Occipital lobe (tissue), 3 donors: ENCODE measurements at places on chromosomes 2 and 18.

- DNase-seq: no peak
Observed at GRCh38 chr2:230906471-230907230, 18.4 kb downstream of the GPR55 start.

- DNase-seq: no peak
Observed at GRCh38 chr2:14451312-14451711, 181.2 kb upstream of the LRATD1 start.

DNA sequence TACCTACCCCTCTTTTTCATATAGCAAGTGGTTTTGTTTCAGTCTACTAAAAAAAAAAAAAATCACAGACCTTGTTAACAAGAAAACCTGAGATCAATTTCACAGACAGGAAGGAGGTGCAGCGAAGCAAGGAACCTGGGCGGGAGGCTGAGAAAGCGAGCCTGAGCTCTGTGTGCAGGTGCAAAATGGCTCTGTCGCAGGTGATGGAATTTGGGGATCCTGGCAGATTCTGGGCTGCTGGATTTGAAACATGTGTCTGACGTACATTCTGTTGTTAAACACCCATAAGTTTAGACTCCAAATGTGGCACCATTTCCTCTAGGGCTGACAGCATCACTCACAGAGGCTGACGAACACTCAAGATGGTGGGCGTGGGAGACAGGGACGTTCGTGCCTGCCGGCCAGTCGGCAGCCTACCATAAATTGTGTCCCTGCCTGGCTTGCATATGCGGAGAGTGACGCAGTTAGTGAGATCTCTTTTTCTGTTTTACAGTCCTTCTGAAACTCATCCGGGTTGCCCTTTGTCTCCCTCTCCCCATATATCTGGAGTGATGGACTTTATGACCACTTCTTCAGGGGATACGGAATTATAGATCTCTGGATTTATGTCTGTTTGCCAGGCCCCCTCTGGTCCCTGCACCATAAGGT is 8.8 kb upstream of the DDX1 start:
- DNase-seq: no peak

DNA sequence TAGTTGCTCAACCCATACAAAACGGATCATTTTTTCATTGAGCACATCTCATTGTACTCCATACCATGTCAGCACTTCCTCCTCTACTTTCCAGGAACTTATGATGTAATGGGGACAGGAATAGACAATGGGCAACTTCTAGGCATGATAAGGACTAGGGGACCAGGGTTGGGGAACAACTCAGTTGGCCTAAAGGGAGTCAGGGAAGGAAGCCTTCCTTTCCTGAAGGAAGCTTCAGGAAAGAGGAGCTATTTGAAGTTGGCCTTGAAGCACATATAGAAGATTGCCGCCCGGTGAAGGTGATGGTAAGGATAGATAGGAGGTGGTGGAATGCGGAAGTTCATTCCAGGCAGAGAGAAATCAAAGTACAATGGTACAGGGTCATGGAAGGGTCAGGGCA is 283.9 kb downstream of the SLC8A1 start:
- no peak for DNase-seq

GRCh38 chr2:102603904-102604303 is 15.4 kb upstream of the SLC9A2 start:
- DNase-seq: no peak

DNA sequence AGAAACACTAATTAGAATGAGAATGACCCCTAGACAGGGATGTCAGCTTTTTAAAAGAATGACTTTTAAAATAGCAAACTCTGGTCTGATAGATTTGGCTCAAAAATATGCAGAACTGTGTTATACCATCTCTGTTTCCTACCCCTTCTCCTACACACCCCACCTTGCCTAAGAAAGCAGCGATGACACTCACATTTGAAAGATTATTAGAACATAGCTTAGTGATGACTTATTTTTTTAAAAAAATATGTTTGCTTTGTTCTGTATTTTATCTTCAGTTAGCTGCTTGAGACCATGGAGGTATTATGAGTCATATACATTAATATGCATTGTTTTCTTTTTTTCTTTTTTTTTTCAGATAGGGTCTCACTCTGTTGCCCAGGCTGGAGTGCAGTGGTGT is 176.7 kb upstream of the TPO start:
- no peak for DNase-seq

- DNase-seq: no peak
Observed at GRCh38 chr2:73110168-73111072, 2.3 kb downstream of the RAB11FIP5 start.

DNA sequence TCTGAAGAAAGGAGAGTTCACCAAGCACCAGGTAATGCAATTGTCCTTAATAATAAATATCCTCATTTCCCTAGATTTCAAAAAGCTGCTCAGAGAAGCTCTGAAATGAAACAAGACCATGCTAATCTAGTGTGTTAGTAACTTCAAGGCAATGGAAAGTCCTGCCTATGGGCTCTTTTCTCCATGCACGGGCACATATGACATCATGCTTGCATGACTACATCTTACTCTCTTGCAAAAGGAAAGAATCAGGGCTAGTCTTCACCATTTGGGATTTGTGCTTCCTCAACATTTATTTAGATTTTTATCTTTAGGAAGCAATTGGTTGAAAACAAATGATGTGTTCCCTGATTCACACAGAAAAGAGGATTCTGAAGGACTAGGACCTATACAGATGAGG is 204.0 kb upstream of the POU3F3 start:
- no peak for DNase-seq

DNA sequence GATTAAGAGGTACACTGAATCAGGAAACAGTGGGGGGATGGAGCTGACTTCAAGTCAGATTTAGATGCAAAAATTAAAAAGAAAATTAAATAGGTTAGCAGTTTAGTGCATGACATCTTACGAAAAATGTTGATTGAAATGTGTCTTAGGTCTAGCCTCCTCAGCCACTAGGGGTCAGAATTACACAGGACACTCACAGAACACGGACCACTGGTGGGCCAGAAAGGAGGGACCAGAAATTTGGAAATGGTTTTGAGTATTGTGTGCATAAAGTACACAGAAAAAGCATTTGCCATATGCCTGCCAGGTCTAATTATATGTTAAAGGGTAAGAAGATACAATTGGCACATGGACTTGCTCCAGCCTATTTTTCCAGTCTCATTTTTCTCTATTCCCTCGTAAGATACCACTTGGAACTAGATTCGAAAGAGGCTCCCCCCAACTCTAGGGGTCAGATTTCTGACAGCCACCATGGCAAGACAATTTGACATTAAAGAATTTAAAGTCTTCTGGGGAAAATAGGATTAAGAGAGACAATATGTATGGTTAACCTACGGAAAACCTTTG is 550.2 kb upstream of the SETBP1 start:
- DNase-seq: no peak

- no peak for DNase-seq
Observed at GRCh38 chr2:84953535-84953934, 17.4 kb upstream of the KCMF1 start.

DNA sequence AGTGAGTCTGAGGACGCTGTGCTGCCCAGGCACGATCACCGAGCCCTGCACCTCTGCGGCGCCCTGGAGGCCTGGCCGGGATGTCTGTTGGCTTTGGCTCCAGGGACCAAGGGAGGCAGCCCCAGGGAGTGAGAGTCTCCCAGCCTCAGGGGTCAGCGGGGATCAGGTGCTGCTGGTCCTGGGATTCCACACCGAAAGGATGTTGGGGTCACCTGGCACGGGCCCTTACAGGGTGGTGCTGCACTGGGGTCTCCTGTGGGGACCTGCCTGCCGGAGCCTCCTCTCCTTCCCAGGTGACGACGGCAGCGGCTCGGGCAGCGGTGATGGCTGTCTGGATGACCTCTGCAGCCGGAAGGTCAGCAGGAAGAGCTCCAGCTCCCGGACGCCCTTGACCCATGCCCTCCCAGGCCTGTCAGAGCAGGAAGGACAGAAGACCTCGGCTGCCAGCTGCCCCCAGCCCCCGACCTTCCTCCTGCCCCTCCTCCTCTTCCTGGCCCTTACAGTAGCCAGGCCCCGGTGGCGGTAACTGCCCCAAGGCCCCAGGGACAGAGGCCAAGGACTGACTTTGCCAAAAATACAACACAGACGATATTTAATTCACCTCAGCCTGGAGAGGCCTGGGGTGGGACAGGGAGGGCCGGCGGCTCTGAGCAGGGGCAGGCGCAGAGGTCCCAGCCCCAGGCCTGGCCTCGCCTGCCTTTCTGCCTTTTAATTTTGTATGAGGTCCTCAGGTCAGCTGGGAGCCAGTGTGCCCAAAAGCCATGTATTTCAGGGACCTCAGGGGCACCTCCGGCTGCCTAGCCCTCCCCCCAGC is 30.5 kb downstream of the GPC1 start:
- DNase-seq: no peak

GRCh38 chr2:57434972-57435371 is 611.6 kb upstream of the VRK2 start:
- no peak for DNase-seq

- no peak for DNase-seq
Observed at GRCh38 chr2:47964277-47964676, 58.0 kb upstream of the FBXO11 start.

GRCh38 chr18:48634491-48634890 is 95.7 kb downstream of the CTIF start:
- no peak for DNase-seq

- no peak for DNase-seq
Observed at GRCh38 chr2:153405196-153405595, 73.4 kb downstream of the RPRM start.

- no peak for DNase-seq
Observed at GRCh38 chr2:7844414-7844965, 837.4 kb upstream of the ID2 start.

- DNase-seq: no peak
Observed at GRCh38 chr2:230915319-230915718, 9.7 kb downstream of the GPR55 start.

DNA sequence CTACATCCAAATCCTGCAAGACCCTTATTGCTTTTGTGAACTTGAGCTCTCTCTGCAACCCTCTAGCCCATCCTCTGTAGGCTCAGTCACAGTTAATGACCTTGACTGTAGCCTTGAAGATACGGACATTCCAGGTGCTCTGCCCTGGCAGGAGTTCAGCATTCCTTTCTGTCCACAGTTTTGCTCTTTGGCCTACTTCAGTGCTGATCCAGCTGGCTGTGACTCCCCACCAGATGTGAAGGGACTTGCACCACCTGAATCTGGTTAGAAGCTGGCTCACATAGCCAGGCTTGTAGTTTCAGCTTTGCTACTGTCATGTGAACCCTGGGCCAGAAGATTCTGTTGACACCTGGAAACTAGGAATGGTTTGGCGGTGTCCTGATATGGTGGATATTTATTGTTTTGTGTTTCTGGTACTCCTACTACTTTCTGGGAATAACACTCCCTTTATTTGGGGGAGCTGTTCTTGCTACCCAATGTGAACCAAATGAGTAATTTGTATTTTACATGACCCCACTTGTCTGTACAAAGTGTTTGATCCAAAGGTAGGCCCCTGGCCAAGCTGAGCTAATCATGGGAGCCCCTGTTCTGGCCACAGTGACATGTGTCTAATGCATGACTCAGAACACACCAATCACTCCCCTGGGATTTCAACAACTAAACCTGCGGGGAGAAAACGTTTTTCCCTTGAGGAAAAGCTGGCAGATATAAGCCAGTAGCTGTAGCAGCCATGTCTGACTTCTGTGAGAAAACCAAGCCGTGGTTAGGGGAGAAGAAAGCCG is 73.4 kb downstream of the CDCA7 start:
- no peak for DNase-seq

DNA sequence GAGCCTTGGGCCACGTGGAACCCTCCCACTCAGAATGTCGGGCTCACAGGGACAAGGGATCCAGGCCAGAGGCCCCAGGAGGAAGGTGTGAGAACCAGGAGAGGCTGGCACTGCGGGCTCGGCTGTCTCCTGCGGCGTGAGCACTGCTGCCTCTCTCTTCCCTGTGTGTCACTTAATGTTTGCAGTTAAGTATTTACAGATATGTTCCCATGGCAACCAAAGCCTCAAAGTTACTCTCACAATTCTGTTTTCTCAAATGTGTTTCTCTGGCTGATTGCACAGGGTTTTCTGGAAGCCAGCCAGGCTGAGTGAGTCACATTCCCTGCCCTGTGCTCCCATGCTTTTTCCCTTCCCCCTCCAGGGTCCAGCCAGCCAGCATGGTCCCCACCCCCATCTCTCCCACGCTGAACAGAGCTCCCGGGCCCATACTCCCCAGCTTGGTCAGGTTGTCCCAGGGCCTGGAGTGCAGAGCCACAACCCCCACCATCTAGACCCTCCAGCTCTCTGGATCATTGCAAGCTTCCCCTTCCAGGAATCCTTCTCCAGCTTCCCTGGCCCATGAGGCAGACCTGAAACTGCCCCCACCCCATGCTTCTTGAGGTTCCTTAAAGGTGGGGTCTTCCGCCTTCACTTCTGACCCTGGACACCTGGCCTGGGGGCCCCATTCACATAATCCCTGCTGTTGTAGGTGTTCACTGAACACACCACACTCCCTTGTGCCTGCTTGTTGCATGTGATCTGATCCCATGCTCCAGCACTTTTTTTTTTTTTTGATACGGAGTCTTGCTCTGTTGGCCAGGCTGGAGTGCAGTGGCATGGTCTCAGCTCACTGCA is 265.9 kb downstream of the CELF4 start:
- peak; percentile 78 for DNase-seq

DNA sequence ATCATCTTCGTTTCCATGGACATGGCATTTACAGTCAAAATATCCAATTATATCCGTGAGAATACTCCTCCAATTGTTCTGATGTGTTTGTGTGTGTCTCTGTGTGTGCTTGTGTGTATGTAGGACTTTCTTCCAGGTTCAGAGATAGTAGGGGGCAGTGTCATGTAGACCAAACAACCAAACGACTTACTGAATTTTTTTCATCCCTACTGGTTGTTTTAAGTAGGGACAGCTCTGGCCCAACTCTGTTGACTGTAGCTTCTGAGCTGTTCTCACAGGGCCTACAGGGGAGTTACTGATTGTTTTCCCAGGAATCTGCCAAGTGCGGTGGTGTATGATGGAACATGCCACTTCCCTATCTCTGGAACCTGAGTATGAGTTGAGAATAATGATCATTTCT is 69.6 kb downstream of the ETAA1 start:
- no peak for DNase-seq

DNA sequence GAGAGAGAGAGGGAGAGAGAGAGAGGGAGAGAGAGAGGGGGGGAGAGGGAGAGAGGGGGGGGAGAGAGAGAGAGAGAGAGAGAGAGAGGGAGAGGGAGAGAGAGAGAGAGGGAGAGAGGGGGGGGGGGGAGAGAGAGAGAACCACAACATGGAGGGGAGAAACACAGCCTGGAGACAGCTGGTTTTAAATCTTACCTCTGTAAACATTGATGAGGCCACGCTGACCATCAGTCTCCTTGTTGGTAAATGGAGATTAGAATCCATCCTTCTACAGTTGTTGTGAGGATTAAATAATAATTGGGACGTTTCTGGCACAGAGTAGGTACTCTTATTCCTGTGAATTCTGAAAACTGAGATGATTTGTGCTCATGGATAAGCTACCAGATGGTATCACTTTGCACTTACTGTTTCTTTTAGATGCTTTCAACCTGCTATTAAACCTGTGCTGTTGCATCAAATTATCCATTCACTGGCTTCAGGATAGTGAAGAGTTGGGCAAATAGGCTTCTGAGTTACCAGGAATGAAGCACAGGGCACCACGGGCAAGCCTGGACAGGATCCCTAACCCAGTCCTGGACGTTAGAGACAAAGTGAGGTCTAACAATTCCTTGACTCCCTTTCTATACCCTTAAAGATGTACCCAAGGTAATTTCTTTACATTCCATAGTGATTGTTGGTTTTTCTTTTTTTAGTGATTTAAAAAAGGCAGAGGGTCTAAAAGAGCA is 318.1 kb downstream of the ZNF521 start:
- no peak for DNase-seq

GRCh38 chr2:47896450-47896968 is 9.8 kb downstream of the FBXO11 start:
- DNase-seq: no peak

- DNase-seq: no peak
Observed at GRCh38 chr2:223475901-223476300, 126.3 kb downstream of the SCG2 start.

- DNase-seq: no peak
Observed at GRCh38 chr2:36889795-36890194, 76.5 kb downstream of the STRN start.
